Ovary (tissue), 10 donors: ENCODE measurements at places on chromosomes 3 and 15.

DNA sequence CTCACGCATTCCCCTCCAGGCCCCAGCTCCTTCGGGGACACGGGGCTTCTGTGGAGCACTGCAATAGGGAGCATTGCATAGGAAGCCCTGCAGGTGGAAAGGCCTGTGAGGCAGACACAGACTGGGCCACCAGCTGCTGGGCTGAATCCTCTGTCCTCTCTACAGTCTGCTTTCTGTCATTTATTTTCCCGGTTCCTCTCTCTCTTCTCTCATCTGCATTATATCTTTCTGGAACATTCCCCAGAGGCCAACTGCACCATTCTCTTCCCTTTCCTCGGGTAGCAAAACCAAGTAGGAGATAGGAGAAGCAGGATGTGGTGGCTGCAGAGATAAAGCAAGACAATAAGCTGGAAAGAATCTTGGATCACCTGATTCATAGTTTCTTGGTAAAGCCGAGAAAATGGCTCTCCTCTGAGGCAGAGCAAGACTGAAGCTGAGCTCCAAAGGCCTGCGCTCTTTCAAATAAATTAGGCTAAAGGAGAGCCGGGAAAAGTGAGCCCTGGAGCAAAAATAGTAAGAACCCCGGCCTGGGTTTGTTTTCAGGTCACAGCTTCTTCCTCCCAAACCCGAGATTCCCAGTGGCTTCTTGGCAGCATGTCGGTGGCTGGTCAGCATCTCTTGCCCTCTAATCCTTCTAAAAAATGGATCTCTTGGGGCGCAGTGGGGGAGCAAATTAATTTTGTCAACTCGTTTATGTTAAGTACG lies 5.3 kb downstream of the TM4SF4 start:
- DNase-seq: no peak

DNA sequence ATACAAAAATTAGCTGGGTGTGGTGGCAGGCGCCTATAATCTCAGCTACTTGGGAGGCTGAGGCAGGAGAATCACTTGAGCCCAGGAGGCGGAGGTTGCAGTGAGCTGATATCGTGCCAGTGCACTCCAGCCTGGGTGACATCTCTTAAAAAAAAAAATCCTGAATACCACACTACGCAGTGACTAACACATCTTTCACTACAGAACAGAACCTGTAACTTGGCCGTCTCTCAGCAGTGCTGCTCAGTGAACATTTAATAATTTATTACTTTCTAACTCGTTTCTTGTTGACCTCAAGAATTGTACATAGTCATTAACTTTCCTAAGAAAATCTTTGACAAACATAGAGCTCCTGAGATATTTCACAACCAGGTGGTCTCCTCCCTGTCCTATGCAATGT lies 3.8 kb downstream of the GREM1 start:
- no peak for DNase-seq

GRCh38 chr3:54905261-54905888 lies 22.5 kb downstream of the LRTM1 start:
- DNase-seq: no peak

GRCh38 chr3:85182975-85183752 lies 224.4 kb downstream of the CADM2 start:
- DNase-seq: no peak

- DNase-seq: no peak
Measured at GRCh38 chr3:72580900-72581299, 267.3 kb downstream of the SHQ1 start.

DNA sequence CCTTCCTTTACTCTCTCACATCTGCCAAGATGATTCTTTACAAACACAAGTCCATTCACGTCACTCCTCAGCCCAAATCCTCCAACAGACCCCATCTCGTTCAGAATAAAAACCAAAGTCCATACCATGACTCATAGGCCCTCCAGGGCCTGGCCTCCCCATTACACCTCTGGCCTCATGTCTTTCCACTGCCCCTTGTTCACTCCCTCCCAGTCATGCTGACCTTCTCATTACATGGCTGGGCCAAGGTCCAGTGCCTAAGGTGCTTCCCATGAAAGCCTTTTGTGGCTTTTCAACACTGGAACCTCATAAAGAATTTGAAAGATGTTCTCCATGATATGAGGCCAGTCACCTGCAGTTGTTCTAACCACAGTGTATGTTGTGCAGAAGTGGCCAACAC lies 44.5 kb downstream of the NEK10 start:
- no peak for DNase-seq

- no peak for DNase-seq
Measured at GRCh38 chr3:42159706-42160472, 68.7 kb downstream of the TRAK1 start.

GRCh38 chr3:100183608-100184125 lies 69.4 kb upstream of the FILIP1L start:
- no peak for DNase-seq

DNA sequence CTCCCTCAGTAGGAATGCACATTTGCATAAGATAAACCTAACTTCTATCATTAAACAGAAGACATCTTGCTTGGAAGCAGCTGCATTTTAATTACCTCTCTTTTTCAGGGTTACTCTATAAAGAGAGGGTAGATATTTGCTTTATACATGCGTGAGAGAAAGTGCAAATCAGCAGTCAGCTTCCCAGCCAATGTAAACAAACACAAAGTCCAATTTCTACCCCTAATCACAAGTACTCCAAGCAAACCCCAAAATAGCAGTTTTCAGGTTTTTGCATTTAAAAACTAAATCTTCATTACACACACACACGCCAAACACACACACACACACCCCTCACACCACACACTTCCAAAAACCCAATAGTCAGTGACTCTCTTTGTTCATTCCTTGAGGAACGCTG lies 303.9 kb upstream of the ALCAM start:
- DNase-seq: no peak

- no peak for DNase-seq
Measured at GRCh38 chr3:120393761-120394160, 44.6 kb upstream of the LRRC58 start.

GRCh38 chr15:75640483-75641178 lies 607 bp upstream of the IMP3 start:
- no peak for DNase-seq

GRCh38 chr15:83547168-83547567 lies 100.0 kb downstream of the SH3GL3 start:
- DNase-seq: no peak

DNA sequence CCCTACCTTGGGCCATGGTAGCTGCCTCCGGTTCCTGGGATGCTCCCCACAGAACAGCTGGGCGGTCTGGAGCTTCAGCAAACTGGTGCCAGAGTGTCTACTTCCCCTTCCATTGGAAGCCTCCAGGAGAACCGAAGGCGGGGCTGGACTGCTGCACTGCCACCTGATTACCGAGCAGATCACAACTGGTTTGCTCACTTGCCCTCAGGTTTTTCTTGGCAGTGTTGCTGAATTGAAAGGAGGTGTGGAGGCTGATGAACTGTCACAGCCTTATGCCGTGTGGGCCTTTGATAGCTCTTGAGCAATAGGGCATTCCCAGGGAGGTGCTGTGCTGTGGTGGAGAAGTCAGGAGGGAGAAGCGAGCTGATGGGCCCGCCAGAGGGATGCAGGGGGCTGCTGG lies at the start of gene TGM5:
TGM5 (minus strand) TSS at position 95 of the 400 bp plus-strand sequence; CDS start at position 16, 79 bp downstream.
- DNase-seq: no peak

DNA sequence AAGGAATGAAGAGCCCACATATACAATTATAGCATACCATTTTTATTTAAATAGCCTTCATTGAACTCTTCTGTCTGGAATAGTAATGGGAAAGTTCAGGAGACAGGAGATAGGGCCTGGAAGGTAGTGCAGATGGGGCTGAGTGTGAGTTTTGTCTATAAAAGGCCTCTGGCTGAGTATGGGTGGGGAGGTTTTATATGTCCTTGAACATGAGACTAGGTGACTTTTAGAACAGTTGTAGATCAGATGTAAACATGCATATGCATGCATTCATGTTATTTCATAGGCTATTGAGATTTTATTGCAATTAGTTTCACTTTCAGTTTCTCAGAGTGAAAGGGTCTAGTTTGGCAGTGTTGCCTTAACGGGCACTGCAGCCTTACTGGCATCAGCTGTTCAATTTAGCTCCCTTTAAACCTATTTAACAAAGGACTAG lies 27.1 kb downstream of the CGGBP1 start:
- DNase-seq: no peak

DNA sequence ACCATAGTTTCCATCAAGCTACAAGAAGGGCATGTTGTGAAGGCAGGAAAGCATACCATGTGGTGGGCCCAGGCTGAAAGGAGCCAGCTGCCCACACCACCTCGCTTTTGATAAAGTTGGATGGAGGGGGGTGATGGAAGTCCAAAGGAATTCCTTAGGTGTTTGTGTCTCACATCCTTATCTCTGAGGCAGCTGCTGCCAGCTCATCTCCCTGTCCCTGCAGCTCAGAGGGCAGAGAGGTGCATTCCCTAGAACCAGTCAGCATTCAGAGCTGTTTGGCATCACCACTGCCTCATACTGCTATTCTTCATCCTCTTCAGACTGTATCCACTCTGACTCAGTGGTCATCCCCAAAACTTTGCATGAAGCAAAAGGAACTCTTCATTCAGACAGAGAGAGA lies 141.5 kb upstream of the BFSP2 start:
- DNase-seq: no peak

- no peak for DNase-seq
Measured at GRCh38 chr3:59758672-59759071, 708.8 kb upstream of the CFAP20DC start.

- no peak for DNase-seq
Measured at GRCh38 chr3:179651687-179652446, 973 bp upstream of the USP13 start.

GRCh38 chr3:194075088-194075615 lies 60.8 kb upstream of the HES1 start:
- no peak for DNase-seq

GRCh38 chr3:15955968-15956367 lies 158.2 kb upstream of the ANKRD28 start:
- DNase-seq: no peak

- DNase-seq: no peak
Measured at GRCh38 chr3:32842531-32842931, 24.7 kb downstream of the TRIM71 start.

DNA sequence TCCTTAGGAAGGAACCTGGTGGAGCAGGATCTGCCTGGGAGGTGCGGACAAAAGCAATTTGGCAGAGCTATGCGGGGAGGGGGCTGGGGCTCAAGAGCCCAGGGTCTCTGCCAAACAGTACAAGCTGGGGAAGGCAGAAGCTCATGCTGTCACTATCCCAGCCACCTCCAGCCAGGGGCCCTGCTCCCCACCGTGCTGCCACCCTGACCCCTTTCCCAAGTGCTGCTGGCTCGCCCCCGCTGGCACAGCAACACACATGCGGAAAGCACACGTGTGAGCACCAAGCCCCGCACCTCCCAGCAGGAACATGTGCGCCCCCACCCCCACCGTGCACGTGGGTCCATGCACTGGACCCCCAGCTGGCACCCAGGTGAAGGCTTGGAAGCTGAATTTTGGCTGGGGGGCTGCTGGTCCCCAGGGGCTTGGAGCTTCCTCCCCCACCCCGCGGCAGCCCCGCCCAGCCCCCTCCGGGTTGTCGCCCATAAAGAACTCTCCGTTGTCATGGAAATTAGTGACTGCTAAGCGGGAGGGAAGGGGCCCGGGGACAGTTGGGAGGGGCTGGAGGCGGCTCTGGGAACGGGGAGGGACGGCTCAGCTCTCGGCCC lies 742 bp downstream of the CAMKV start:
- DNase-seq: no peak

GRCh38 chr3:160919942-160920341 lies 163.9 kb downstream of the PPM1L start:
- DNase-seq: no peak

DNA sequence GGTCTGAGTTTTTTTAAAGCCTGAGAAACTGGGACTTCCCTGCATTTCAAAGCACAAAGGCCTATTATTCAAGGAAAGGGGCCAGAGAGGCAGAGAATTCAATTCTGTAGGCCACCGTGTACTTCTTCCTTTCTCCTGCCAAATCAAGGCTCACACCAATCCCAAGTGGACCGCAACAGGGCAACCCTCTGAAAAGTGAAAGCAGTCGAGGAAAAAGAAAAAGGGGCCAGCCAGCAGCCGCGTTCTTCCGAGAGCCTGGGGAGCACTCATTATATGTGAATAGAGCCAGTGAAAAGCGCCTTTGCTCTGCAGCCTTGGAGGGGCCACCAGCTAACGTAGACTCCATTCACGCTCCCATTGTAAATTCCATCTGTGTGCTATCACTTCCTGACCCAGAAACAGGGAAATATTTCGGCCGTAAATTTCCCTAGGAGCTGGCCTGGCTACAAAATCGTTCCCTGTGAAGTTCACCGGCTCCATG lies 45.9 kb upstream of the THUMPD3 start:
- peak; percentile 26 for DNase-seq

GRCh38 chr15:66673410-66674322 lies 28.4 kb upstream of the SMAD6 start:
- no peak for DNase-seq

DNA sequence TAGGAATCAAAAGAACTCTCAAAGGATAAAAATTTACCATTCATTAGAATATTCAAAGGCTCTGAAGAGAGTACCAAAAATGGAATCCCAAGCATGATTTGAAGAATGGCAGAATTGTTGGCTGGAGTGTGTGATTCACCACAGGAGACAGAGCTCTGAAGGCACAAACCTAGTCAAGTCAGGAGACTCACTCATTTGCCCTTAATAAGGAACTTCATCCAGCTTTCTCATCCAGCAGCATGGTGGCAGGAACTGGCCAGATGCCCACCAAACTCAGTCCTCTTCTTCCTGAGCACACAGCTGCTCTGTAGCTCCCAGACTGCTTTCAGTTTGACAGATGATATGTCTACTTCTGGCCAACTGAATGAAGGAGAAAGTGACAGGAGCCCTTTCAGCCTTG lies 16.5 kb upstream of the HEG1 start:
- no peak for DNase-seq

GRCh38 chr15:54519577-54519976 lies 541.3 kb downstream of the UNC13C start:
- no peak for DNase-seq

DNA sequence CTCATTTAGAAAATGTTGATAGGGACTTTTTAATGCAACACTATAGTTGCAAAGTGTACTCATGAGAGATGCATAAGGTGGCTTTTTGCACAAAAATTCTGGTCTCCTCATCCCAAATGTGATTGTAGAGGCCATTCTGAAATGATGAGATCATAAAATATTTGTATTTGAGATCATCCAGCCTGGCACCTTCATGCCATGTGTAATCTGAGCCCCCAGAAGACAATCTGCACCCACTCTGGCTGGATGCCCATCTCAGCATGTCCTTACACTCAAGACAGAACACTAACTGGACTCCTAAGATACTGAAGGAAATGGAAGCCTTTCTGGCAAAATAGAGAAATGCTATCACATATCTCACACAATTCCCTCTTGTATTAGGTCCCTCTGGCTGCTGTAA lies 49.2 kb downstream of the SLC7A14 start:
- DNase-seq: no peak

DNA sequence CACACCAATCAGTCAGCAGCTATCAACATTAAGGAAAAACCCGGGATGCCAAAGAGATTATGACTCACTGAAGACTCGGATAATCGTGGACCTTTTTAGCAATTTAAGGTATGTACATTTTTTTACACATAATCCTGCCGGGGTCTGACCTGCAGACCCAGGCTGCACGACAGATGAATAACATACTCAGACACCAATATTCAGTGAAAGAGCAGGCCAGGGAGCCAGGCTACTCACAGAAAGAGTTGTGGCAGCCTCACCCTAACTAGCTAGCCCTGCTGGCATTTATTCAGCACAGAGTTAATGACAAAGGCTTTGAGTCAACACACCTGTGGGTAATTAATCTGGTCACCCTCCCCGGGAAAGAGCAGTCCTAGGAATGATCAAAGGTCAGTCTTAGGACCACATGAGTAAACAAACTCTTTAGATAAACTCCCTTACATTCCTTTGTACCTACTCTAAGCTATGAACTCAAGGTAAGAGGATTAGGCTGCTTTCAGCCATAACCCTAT lies 727.5 kb downstream of the TBL1XR1 start:
- DNase-seq: no peak
